Left hindlimb (tissue), 1 donor: ENCODE measurements at places on chromosomes 12 and 14.

GRCh38 chr12:130587966-130588365, 128.1 kb downstream of the RIMBP2 start:
- no peak for DNase-seq

- no peak for DNase-seq
Measured at GRCh38 chr14:24399447-24399822, 632 bp downstream of the NYNRIN start.

- DNase-seq: no peak
Measured at GRCh38 chr12:94779485-94779884, 129.1 kb upstream of the TMCC3 start.

DNA sequence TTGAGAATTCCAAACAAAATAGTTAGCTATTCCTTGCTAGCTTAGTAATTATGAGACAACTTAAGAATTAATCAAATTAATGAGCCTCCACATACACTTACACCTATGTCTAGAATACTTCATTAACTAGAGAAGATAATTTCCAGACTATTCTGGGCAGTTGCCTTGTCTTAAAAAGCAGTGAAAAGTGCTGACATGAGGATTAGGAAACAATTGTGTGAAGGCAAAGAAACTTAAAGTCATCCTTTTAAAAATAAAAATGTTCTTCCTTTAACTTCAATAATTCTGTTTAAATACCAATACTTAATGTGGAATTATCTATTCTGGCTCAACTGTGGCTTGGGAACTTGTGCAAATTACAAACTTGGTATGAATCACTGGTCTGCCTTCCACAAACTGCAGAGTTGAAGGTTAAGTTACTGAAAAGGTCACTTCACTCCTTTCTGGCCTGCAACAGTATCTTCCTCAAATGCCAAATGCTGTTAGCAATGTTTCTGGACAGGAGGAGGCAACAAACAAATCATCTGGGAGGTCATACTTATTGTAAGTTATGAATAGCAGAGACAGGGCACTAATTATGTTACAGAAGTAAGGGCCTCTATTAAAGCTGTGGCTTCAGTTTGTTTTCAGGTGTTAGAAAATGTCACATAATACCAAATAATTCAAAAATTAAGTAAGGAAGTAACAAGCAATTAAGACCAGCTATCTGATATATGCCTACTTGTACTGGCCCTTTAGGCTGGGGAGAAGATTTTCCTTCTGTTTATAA, 19.2 kb downstream of the PPTC7 start:
- no peak for DNase-seq

- DNase-seq: no peak
Measured at GRCh38 chr12:47725893-47726292, 603 bp upstream of the ENDOU start.

DNA sequence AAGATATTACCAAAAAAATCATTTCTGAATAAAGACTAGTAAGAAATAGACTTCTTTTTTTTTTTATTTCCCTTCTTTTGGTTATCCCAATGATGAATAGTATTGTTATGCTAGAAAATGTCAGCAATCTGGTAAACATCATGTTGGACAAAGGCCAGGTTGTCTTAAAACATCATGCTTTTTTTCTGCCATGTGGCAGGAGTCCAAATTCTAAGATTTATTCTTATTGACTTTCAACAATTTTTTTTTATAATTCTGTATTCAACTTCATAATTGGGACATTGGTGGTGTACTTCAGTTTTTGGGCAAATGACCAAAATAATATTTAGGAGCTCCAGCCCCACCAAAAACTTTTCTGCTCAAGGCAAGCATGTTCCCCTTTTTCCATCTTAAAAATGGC, 10.5 kb downstream of the DCN start:
- DNase-seq: no peak

DNA sequence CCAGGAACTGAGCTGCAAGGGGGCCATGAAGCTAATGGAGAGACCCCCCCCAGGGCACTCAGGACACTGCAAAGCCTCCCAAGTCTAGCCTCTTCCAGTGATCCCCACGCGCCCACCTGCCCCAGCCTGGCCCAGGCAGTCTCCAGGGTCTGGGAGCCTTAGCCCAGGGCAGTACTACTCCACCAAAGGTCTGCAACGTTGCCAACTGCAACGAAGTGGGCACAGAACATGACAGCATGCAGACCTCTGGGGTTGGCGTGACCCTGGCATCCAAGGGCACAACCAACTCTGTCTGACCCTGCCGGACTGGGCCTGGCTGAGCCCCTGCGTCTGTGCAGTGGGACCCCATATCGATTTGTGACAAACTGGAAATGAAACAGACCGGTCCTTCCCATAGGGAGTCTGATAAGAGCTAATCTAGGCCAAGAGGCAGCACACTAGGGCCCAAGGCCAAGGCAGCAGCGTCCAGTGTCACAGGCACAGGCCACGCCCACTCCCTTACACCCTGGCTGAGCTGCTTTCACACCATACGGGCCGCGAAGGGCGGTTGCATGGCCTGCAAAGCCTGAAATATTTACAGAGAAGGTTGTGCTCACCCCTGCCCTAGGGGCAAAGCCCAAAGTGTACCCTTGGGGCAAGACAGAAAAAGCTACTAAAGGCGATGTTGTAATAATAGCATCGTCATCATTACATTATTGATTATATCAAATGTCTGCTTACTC, 76.7 kb downstream of the NCOR2 start:
- DNase-seq: no peak

DNA sequence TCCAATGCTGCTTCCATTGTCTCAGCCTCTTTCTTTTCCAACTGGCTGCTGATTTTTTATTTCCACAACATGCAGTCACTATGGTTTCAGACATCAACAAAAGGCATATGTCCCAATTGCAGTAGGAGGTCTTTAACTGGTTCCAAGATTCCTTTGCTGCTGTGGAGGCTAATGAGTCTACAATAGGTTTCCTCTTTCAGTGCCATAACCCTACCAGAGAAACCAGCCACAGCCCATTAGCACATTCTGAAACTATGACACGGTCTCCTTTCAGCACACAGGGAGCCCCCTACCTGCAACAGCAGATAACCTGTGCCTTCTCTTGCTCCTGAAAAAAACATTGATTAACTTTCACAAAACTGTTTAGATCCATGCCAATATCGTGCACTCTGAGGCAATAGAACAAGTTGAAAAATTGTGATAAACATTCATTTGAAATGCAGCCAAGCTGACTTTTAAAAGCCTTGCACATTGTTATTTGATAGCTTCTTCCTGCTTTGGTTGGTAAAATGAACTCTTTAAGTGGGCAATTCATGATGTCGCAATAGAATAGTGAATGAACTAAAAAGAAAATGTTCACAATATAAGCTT, 32.4 kb downstream of the PLEKHG7 start:
- peak; percentile 45 for DNase-seq

DNA sequence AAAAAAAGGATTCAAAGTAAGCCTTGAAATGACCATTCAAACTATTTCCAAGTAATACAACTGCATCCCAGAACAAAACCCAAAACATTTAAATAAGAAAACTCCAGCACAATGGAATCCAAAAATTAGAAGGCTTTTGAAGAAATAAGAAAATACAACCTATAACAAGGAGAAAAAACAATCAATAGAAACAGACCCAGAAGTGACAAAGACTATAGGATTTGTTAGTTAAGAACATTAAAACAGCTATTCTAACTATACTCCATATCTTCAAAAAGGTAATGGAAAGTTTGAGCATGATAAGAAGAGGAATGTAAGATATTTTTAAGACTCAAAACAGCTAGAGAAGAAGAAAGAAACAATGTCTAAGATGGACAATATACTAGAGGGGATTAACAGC, 39.3 kb upstream of the SRP54 start:
- no peak for DNase-seq

- no peak for DNase-seq
Measured at GRCh38 chr12:14643251-14643650, 53.1 kb downstream of the GUCY2C start.

DNA sequence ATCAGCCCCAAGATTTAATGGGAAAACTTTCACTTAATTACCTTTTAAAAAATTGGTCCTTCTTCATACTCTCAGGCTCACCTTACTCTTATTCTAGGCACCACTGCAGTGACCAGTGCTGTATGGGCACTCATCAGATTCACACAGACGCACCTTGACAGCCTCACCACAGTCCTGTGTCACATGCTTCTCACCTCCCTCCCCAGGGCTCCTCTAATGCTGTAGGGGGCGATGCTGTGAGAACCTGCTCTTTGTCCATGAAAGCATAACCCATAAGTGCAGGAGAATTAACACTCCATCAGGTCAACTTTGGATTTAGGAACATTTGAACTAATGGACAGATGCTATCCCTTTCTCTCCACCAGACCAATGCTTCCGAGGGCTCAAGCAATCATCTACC, 13.9 kb upstream of the PPP4R3A start:
- DNase-seq: no peak

GRCh38 chr14:104254735-104255400, 116.5 kb downstream of the KIF26A start:
- no peak for DNase-seq

GRCh38 chr12:68206446-68206845, 19.2 kb downstream of the IL26 start:
- no peak for DNase-seq

- DNase-seq: no peak
Measured at GRCh38 chr14:96393071-96393691, 1.3 kb downstream of the AK7 start.

- DNase-seq: no peak
Measured at GRCh38 chr12:89933911-89934310, 225.3 kb upstream of the ATP2B1 start.

DNA sequence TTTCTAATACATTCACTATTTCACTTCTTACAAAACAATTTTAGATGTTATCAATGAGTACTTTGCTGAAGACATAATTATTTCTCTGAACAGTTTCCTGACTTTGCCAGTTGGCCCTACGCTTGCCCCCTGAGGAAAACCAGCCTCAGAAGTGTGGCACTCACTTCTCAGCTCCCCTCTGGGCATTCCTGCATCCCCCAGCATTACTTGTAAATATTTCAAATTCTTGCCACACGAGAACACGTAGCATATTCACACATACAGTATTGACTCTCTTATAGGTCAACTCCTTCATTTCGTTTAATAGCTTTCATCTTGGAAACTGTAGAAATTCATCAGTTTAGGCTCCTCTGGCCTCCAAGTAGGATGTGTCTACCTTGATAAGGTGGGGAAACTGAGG, 65.2 kb downstream of the OTX2 start:
- no peak for DNase-seq

DNA sequence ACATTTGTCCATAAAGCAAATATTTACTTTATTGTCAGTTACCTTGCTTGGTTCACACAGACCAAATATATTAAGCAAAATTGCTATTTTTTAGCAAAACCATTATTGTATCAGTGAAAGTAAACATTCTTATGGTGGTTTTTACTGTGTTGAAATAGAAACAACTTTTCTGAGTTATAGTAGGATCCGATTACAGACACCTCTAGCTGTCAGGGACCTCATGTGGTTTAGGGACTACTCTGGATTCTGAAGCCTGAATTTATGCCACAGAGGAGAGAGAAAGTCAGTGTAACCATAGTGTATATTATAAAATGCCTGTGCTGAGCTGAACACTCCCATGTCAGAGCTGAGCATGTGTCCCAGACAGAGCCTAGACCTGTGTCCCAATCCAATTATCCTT, 287.5 kb downstream of the FLRT2 start:
- DNase-seq: no peak

DNA sequence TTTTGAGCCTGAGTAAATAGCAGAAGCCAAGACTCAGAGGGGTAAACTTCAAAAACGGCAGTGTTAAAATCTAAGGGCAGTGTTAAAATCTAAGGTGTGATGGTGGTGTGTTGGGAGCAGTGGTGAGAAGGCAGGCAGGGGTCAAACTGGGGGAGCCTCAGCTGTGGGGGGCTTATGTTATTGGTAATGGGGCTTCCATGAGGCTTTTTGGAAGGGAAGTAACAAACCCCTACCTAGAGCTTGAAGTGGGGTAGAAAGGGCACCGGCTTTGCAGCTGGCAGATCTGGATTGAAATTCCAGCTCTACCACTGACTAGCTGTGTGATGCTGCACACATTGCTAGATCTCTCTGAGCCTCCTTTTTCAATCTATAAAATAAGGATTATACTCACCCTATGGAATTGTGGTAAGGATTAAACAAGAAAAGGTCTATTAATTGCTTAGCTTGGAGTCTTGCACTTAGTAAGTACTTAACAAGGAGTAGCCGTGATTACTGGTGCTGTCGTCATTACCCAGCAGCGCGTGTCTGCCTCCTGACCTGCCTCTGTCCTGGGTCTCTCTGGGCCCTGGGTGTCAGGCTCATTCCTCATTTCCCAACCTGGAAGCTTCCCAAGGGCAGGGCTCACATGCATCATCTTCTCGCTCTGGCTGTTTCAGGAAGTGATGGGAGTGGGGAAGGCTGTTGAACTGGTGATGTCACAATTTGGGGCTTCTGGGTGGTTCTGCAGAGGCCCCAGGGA, 18.5 kb upstream of the KRT80 start:
- DNase-seq: peak; percentile 26

GRCh38 chr12:57145460-57146059, 1.9 kb downstream of the LRP1-AS start:
- peak; percentile 32 for DNase-seq

GRCh38 chr12:52861511-52861910, 12.7 kb upstream of the KRT78 start:
- no peak for DNase-seq

GRCh38 chr12:85310456-85311076, 30.5 kb downstream of the ALX1 start:
- DNase-seq: no peak

DNA sequence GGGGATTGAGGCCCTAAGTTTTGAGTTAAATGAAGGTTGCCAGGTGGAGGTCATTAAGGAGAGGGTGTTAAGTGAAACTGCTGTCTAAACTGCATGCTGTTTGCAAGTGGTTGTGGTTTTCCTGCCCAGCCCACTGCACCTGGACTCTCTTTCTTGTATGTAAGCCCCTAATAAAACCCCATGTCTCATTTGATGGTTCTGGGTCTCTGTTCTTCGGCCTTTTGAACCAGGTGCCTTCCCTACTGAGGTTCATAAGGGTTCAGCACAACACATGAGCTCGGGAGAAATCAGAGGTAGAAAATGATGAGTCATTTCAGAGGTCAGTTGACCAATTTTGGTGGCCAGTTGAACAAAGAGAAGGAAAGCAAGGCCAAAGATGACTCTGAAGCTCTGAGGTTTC, 382.5 kb downstream of the RPS29 start:
- no peak for DNase-seq

GRCh38 chr14:100899884-100900771, 3.4 kb downstream of the RTL1 start:
- DNase-seq: peak; percentile 79
